Stimulated activated CD4-positive, alpha-beta T cell treated with anti-CD3 and anti-CD28 coated beads, Interleukin-1b, Interleukin-23, amount 100 ng/mL, for 4 hours (primary cell): ENCODE measurements at places on chromosomes 2 and 18.
A peak's percentile ranks its signal among the peaks of the same experiment; 100 is the strongest.

DNA sequence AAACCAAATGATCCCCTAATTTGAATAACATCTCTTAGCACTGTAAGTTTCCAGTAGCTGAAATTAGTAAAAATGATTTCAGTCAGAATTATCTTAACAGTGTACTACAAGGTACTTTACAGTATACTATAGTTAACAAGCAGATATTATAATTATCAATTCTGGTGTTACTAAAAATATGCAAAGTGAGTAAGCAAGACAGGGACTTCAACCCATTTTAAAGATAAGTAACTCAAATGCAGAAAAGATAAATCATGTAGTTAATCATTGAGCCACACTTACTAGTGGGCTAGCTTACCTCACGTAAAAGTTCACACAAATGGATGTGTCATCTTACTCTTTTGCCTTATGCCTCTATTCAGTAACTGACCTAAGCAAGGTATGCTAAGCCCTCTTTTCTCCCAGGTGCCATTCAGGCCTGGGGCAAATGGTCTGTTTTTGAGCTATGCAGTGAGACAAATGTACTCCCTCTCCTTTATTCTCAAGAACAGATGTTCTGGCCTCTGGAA, 101.0 kb downstream of the NBAS start:
- no peak for DNase-seq

- no peak for DNase-seq
Measured at GRCh38 chr2:172416447-172417058, 10.8 kb upstream of the ITGA6 start.

DNA sequence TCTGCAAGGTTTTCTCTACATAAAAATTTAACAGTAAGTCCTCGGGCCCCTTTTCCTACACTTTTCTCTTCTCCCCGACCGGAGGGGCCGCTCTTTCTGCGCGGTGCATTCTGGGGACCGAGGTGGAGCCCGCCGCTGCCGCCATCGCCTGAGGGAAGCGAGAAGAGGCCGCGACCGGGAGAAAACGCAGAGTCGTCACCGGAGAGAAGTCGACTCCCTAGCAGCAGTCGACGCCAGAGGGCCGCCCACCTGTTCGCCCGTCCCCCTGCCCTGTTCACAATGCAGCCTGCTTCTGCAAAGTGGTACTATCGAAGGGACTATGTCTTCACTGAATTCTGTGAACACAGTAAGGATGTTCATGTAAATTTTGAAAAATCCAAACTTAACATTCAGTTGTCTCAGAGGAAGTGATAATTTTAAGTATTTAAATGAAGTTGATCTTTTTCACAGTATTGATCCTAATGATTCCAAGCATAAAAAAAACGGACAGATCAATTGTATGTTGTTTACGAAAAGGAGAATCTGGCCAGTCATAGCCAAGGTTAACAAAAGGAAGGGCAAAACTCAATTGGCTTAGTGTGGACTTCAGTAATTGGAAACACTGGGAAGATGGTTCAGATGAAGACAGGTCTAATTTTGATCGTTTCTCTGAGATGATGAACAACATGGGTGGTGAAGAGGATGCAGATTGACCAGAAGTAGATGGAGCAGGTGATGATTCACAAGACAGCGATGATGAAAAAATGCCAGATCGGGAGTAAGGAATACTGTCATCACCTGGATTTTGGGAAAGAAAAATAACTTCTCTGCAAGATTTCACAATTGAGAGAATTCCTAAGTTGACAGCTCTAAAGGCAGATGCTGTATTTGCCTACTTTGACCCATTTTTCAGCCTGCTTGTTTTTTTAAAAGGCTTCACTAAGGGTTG, 55.8 kb downstream of the ASXL2 start:
- peak; percentile 40 for DNase-seq

DNA sequence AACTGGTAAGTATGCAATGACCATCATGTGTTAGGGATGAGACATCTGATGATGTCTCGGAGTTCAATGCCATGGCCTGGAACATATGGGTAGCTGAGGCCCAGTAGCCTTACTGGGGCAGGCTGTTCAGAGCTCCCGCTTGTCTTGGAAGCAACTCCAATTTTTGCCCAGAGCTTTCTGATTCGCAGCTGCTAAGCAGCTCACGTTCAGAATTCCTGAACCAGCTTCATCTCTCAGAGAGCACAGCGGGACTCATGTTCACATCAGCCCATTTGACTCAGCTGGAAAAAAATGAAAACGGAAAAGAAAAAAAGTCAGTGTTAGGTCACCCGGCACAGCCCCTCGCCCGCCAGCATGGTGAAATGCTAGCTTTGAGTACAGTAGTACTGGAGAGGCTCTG, 16.8 kb upstream of the LRATD1 start:
- DNase-seq: no peak

DNA sequence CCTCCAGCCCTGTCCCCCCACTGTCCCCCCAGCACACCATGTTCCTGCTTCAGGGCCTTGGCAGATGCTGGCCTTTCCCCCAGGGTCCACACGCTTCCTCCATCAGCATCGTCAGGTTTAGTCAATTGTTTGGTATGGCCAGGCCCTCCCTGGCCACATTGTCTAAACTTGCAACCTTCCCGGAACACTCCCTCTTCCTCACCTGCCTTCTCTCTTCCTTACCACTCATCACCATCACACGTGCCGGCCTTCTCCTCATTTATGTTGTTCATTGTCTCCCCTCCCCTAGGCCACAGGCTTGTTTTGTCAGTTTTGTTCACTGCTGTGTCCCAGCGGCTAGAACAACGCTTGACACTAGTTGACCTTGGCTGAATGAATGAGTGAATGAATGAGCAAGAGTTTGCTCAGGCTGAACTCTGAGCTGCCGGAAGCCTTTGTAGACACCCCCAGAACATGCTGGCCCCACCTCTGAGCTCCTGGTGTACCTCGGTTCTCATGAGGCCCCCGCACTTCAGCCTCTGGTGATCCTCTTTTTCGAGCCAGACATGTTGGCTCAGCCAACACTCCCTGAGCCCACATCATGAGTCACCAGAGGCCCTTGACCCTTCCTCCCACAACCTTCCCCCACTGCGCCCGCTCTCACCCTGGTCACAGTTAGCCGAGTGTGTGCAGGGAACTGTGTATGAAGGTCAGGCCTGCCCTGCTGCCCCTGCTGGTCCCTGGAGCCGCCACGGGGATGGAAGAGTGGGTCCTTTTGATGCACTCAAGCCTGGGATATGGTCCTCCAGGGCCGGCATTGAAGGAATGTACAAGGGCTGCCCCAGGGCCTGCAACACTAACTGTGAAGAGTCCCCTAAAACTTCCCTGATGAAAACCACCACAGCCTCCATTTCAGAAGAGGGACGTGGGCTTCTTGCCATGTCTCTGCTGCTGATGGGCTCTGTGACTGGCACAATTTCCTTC, 57.5 kb downstream of the HS1BP3 start:
- DNase-seq: no peak

DNA sequence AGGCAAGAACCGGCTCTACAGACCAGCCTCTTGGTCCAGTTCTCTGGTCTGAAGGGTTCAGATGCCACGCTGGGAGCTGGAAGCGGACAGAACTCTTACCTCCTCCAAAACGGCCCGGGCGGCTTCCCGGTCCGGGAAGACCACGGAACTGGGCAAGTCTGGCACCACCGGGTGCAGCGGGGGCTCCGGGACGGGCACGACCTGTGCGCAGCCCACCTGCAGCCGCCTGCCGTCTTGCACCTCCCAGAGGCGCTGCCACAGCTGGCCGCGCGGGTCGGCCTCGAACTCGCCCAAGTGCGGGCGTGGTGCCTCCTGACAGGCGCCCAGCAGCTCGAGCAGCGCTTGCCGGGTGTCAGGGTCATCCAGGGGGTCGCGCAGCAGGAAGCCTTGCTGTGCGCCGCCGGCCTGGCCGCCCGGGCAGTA, 773 bp downstream of the CMPK2 start:
- no peak for DNase-seq

DNA sequence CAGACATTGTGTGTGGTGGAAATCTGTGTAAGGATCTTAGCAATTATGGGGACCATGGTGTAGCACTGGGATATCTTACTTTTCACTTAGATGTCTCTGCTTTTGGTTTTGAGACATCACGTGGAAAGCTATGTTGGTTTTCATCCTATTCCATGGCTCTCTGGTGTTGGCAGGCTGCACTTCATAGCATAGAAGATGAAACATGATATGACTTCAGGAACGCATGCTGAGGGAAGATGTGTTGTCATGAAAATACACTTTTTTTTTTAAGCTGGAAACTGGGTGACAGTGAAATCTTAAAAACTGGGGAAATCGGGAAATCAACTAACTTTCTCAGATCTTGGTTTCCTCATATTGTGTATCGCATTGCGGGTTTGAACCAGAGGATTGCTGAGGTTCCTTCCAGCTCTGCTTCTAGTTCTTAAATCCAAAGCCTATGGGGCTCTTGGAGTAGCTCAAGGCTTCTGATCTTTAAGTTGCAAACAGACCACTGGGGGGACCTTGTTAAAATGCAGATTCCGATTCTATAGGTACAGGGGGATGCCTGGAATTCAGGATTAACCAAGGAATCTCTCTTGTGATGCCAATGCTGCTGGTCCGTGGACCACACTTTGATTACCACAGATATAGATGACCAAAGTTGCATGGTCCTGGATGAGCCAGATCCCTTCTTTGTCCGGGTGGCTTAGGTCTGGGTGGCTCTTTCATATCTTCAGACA, 160.7 kb downstream of the SH3RF3 start:
- no peak for DNase-seq

- peak; percentile 12 for DNase-seq
Measured at GRCh38 chr18:48539406-48540250, 797 bp downstream of the CTIF start.

GRCh38 chr18:42229211-42230210, 274.5 kb downstream of the PIK3C3 start:
- DNase-seq: no peak

DNA sequence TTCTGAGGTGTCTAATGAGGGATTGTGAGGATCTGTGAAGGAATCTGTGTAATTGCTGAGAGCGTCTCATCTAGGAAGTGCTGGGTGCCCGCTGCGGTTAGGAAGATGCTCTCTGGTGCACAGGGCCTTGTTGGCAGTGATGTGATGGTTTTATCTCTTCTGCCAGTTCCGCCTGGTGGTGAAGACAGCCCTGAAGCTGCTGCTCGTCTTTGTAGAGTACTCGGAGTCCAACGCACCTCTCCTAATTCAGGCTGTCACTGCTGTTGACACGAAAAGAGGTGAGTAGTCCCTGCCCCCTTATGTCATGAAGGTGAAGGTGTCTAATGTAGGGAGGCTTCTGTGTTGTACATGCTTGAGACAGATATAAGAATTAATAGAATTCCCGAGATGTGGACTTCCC, 234.2 kb downstream of the TPGS2 start:
- DNase-seq: no peak

DNA sequence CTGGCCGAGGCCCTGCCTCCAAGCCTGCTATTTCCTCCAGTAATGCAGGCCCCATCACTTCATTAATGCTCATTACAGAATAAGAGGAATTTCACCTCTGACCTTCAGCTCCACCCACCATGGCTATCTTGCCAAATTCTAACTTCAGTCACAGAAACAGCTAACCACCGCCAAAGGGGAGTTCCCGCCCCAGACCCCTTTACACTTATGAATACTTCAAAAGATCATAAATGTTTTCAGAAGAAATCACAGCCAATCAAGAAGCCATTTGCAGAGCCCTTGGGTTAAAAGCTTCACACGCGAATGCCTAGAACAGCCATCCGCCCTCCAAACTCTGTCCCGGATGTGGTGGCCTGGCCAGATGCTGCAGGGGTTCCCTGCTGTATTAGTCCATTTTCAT, 73.8 kb upstream of the TWIST2 start:
- no peak for DNase-seq

GRCh38 chr18:48638451-48638850, 99.6 kb downstream of the CTIF start:
- no peak for DNase-seq

- no peak for DNase-seq
Measured at GRCh38 chr18:12068950-12069320, 24.7 kb upstream of the ANKRD62 start.

- DNase-seq: no peak
Measured at GRCh38 chr18:41624460-41624859, 330.6 kb upstream of the PIK3C3 start.

DNA sequence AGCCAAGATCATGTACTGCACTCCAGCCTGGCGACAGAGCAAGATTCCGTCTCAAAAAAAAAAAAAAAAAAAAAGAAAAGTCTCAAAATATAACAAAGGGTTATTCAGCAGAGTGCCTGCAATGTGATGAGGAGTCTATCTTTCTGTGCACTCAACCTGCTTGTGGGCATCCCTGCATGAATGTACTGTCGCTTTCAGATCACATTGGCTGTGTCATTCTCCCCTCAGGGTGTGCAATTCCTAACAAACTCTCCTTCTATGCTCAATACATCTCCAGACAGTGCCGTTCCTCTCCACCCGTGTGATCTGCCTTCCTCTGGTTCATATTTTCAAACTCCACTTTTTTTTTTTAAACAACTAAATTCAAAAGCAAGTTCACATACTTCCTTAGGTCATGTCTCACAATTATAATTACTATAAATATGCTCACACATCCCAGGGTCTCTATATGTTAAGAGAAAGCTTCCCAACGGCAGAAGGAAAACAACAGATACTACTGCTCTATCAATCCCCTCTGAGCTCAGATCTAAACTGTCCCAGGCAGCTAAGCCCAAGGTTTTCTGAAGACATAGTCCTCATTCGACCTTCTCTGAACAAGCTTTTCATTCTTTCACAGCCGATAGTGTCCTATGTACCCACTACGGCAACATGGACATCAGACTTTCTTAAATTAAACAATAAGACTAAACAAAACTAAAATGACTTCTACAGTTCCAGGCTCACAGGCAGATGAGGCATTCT, 35.2 kb downstream of the PTMA start:
- DNase-seq: no peak

GRCh38 chr2:75853436-75853835, 142.7 kb upstream of the GCFC2 start:
- no peak for DNase-seq

GRCh38 chr2:25521126-25521525, 152.3 kb downstream of the DTNB start:
- no peak for DNase-seq

DNA sequence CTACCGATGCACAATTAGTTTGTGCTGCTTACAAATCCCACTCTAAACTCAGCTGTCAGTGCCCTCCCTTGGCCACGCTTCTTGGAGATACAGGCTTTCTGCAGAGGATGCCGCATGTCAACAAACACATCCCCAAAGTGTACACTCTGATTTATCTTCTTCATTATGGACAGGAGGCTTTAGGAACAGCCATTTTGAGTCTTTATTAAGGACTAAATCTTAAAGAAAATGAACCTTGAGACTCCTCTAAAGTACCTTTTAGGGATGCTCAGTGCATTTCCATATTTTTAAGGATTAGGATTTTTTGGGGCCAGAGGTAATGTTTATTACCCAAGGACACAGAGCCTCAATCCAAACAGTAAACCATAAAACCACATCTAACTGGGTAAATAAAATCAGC, 6.0 kb downstream of the EDAR start:
- DNase-seq: no peak

DNA sequence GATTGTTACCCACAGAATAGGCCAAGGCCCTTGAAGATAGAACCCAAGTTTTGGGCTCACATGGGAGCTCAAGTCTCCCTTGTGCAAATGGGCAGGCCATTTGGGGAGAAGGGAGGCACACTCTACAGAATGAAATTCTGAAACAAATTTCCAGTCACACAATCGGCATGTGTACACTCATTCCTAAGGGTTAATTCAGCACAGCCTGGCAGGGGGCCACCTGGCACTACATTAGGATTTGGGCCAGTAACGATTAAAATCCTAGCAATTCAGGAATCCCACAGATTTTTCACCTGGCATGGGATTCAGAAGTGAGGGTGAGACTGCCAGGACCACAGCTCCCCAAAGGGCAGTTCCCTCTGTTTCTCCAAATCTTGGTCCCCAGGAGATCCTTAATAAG, 46.4 kb downstream of the BMP10 start:
- DNase-seq: no peak

GRCh38 chr2:147712051-147712450, 132.8 kb upstream of the ACVR2A start:
- no peak for DNase-seq
